ENCODE measurements at places on chromosomes 12 and 14.

DNA sequence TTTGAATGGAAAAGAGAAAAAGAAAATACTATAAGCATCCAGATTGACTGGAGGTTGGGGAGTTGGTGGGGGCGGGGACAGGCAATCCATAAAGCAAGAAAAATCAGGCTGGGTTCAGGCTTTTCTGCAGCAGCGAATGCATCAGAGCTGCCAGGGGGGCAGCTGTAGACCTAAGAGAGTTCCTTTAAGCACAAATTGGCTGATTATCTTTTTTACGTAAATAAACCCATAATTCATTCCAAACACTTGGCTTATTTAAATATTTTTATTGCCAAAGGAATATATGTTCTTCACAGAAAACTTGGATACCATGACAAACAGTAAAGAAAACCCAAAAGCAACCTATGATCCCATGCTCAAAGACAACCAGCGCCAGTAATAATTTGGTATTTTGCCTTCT, 10.2 kb downstream of the BDKRB2 start:
- DNase-seq: no peak

DNA sequence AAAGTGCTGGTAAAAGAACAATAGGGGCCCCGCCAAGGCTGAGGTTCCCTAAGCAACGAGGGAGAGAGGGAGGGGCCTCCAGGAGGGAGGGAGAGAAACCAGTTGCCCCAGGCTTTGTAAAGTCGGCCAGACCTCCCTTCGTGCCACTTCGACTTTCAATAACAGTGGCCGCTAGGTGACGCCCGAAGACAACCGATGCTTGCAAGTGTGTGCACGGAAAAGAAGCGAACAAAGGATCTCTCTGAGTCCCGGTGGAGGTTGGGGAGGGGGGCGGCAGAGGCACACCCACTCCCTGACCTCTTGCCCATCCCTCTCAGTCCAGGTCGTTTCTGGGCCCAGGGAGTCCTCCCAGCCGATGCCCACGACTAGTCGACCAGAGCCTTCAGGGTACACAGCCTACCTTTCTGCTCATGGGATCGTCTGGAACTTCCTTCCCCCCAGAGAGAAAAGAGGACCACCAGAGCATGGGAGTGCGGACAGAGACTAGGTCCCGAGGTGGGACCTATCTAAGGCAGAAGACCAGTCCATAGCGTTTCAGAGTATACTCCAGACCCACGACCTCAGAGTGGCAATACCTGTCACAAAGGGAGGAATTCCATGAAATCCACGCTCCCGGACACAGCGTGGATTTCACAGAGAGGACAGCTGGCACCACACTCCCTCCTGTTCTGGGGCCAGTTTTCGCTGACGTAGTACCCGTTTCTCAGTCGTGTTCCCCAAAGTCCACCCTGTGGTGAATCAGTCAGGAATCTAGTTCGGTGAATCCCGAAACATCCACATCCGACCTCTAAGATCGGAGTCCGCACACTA, 262.7 kb upstream of the ALG10B start:
- DNase-seq: no peak

- no peak for DNase-seq
These were observed 76.8 kb downstream of the WSCD2 start for GRCh38 chr12:108205864-108206263.

DNA sequence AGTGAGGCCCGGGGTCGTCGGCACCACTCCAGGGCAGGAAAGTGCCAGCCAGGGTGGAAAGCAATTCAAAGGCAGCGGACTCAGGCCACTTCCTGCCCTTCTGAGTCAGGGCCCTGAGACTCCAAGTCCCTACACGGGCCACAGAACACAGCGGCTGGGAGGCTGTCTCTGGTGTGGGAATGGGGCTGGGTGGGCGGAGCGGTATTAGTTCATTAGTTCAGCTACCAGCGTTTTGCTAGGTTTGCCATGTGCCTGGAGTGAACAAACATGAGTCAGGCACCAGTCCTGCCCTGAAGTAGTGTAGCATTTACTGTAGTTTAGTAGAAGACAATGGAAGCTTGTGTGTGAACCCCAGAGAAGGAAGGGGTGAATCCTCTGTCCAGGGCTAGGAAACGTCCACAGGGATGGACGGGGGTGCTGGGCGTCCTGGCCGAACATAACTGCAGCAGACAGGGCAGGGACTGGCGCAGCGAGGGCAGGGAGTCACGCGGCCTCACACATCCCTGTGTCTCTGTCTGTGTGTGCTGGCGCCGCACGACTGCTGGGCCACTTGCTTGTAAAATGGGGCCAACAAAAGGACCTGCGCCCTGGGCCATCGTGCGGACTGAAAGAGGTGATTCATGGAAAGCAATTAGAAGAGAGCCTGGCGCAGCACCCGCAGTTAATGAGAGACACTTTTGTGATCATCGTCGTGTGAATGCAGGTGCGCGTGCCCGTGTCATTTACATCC, 186.4 kb upstream of the PRMT8 start:
- no peak for DNase-seq

DNA sequence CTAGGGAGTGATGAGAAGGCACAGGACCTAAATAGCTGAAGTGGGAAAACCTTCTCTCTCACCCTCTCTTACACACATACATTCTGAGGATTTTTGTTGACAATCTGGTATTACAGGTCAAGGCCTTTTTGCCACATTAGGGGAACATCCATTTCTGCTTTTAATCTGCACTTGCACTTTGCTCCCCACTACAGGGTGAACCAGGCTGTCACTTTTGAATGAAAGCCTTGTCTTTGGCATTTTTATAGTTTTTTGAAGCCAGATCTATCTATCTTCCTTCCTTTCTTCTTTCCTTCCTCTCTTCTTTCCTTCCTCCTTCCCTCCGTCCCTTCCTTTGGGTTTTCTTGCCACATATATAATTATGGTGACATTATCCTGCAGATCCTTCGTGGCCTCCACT, 165.9 kb upstream of the OTX2 start:
- DNase-seq: no peak

- DNase-seq: no peak
These were observed 2.0 kb downstream of the RFLNA start for GRCh38 chr12:124296916-124297351.

GRCh38 chr14:104794993-104795780, at the start of gene AKT1:
AKT1 (minus strand) TSS chr14:104795748; CDS start chr14:104792643, 3,105 bp downstream.
- no peak for DNase-seq

GRCh38 chr14:23296012-23296777, 6.5 kb downstream of the PPP1R3E start:
- DNase-seq: no peak

Measured in effector memory CD4-positive, alpha-beta T cell (primary cell).